Right hindlimb (tissue), 1 donor: ENCODE measurements at places on chromosomes 11 and 22.
A peak's percentile ranks its signal among the peaks of the same experiment; 100 is the strongest.

DNA sequence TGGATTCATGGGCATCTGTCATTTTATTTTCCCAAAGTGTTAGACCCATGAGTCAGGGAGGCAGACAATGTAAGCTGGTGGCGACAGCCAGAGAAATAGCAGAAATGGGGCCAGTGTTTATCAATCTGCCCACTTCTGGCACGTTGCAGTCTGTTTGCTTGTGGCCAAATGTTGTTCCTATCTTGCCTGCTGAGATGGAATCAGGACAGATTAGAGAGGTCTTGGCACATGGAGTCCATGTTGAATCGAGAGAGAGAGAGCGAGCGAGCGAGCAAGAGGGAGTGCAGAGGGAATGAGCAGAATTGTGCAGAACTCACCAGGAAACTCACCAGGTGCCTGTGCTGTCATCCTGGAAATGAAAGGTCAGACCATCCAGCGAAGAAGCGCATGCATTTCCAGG is 21.9 kb upstream of the PARVG start:
- DNase-seq, result no peak

GRCh38 chr11:124748100-124748418 is 4.0 kb downstream of the VSIG2 start:
- DNase-seq, result no peak

- no peak for DNase-seq
Measured at GRCh38 chr22:49216579-49216978, 611.1 kb downstream of the BRD1 start.

DNA sequence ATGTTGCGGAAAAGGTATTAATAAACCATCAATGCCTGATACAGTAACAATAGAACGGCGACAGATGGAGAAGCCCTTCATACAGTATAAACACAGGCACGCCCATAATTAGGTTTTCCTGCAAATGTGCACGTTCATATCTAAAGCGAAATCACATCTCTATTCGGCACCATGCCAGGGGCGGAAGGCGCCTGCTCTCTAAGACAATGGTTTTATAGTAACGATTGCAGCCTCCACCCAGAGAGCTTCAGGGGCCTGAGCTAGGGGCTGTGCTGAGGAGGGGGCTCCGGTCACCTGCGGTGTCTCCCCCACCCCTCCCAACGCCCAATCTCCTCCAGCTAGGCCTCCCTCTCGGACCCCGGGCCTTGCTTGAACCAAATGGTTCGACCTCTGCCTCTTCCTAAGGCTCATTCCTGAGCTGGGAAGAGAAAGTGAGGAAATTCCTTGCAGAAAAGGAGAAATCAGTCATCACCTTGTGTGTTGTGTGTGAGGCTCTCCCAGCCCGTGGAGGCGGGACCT is 9.6 kb downstream of the KRTAP5-5 start:
- DNase-seq, result no peak

GRCh38 chr22:32587449-32587848 is 112.8 kb downstream of the FBXO7 start:
- no peak for DNase-seq

- no peak for DNase-seq
Measured at GRCh38 chr11:97637701-97638100, 1247.9 kb downstream of the JRKL start.

- DNase-seq, result no peak
Measured at GRCh38 chr22:50425179-50425916, 49.5 kb downstream of the SBF1 start.

GRCh38 chr11:134537941-134538340 is 125.9 kb upstream of the B3GAT1 start:
- peak; percentile 14 for DNase-seq

GRCh38 chr22:32879550-32879949 is 78.0 kb downstream of the TIMP3 start:
- no peak for DNase-seq

GRCh38 chr22:45009606-45010531 is at the start of gene PHF21B:
PHF21B (minus strand) TSS chr22:45010005; CDS start chr22:45009549, 456 bp downstream.
- DNase-seq, result peak; percentile 77

- DNase-seq, result no peak
Measured at GRCh38 chr11:61413496-61413895, 16.3 kb downstream of the CPSF7 start.

- no peak for DNase-seq
Measured at GRCh38 chr11:23123753-23124152, 263.5 kb upstream of the CCDC179 start.

GRCh38 chr22:23695571-23696325 is 4.9 kb downstream of the RGL4 start:
- no peak for DNase-seq

GRCh38 chr11:124543145-124543544 is 309 bp downstream of the OR8B12 start:
- DNase-seq, result no peak

- DNase-seq, result peak; percentile 86
Measured at GRCh38 chr11:108115500-108116140, 5.7 kb upstream of the ACAT1 start.

DNA sequence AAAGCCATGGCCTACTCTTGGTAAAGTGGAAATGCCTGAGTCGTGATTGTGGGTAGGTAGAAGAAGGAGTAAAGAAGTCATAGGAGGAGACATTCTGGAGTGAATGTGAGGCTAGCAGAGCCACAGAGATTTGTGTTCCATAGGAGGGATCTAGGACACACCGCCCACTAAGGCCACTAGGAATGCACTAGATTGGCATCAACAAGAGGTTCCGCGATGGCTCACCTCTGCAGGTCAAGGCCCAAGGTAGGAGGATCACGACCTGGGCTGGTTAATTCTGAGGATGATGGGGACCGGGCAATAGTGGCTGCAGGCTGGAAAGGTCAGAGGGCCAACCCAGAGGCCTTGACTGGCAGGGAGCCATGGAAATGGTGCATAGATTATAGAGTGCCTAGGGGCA is 48.8 kb upstream of the OPCML start:
- DNase-seq, result no peak

DNA sequence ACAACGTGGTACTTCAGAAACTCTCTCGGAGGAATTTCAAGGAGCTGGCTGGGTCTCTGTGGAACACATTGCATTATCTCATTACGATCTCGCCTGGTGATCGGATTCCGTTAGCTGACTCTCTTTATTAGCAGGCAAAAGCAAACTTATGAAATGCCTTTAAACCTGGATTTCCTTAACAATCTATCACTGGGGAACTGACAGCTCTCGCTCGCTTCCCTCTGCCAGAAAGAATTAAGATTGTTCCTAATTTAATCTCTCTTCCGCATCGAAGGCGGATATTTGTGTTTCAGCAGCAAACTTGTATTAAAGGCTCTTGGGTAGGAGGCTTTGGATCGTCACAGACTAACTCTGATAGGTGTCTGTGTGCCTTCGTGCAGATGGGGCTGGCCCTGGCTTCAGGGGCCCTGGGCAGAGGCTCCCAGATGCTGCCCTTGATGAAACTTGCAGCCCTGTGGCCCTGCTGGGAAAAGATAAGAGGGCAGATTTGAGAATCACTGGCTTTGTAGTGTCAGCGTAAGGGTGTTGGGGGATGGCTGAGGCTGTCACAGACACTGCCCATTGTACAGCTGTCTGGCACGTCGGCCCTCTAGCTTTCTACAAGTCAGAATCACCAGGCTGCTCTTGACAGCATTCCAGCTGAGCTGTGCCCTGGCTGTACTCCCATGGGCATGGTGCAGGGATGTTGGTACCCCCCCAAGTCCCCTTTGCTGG is 162.2 kb upstream of the NECTIN1 start:
- no peak for DNase-seq

DNA sequence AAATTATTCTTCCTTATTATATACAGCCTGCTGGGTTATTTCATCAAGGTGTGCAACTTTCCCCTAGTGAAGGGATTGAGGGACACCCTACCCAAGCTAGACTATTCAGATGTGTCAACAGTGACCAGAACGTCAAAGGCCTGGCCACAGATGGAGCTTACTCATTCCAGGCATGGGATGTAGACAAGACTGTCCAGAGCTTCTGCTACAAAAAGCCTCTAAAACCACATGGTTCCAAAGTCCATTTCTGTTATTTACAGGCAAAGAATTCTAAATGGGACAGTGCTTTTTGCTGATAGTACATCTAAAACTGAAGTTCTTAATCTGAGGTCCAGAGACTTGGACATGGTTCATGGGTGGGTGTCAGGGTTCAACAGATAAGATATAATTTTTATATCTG is 9.7 kb upstream of the SMCO4 start:
- no peak for DNase-seq

DNA sequence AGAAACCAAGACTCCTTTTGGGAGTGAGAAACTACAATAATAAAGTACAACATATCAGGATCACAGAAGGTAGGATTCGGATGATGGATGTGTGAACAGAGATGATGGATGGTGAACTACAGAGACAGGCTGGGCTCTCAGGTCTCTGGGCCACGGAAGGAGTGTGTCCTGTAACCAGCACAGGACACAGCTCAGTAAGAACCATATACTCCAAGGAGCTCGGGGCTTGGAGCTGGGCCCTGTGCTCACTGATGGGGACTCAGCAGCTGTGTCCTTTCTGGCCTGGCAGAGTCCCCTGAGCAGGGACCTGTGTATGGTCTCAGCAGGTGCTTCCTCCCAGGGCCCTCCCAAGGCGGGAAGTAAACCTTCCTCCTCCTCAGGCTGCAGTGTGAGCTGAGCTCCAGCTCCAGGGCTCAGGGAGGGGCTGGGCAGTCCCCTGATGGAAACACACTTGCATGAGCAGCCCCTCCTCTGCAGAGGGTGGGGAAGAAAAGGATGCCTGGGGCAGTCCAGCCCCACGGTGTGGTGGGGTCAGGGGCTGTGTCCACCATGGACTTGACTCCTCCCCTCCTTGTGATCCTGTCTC is 39.8 kb upstream of the TOP3B start:
- peak; percentile 51 for DNase-seq

DNA sequence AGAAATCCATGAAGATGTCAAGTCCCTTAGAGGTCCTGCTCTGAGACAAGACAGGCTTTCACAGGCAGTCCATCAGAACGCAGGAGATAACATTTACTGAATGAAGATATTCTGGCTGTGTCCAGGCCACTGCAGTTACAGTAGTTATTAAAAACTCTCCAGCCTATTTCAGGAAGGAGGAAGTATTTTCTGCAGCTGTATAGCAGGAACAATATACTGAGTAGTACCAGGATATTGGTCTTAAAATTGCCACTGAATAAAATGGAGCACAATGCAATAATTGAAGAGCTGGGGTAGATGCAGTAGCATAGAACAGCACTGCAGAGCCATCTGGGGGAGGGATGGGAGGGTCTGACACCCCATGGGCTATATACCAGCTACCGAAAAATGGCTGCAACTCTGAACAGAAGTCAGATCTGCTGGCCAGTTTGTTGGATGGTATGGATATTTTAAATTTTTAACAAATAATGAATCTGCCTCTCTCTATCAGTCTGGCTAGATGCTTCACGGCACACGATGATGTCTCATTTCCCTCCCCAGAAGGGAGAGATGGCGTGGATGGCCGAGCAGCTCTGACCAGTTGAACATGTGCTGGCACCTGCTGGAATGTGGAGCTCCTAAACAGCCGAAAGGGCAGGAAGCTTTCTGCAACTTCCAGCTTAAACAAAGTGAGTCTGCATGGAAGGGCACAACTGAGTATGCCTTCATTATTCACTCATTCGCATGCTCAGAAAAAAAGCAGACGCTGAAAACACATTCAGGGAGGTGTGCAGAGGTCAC is 342.1 kb upstream of the SYN3 start:
- no peak for DNase-seq

DNA sequence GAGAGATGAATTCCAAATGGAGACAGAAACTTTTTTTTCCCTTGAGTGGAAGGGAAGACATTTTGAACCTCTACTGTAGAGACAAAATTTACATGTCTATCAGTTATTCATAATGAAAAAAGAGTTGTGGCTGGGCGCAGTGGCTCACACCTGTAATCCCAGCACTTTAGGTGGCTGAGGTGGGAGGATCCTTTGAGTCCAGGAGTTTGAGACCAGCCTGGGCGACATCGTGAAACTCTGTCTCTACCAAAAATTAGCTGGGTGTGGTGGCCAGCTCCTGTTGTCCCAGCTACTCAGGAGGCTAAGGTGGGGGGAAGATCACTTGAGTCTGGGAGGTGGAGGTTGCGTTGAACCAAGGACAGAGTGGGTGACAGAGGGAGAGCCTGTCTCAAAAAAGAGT is 4.1 kb downstream of the EED start:
- no peak for DNase-seq

DNA sequence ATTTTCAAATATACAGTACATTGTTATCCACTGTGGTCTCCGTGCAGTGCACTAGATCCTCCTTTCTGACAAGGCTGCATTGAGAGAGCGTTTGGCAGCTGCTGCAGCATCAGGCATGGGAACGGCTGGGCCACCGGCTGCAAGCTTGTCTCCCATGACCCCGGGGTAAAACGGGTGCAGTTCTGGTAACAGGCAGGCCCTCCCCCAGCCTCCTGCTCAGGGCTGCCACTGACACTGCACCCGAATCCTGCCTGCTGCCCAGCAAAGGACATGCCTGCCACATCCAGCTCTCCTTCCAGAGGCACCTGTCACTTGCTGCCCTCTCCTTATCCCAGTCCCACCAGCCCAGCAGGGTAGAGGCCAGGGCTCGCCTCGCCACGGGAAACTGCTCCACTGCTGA is 124.5 kb upstream of the TMEM45B start:
- no peak for DNase-seq

DNA sequence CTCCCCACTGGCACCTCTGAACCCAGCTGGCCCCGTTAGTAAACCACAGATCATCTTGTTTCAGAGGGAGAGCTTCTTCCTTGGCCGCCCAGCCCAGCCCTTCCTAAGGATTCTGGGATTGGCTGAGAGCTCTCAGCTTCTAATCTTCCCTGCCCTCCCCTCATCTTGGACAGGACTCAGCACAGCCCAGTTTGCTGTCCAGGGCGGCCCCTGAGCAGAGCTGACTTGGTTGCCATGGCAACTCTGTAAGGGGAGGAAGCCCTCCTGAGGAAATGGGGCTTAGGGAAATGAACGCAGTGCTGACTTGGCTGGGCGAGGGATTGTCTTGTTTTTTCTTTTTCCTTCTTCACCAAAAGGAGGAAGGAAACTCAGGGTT is 4.6 kb downstream of the APOL4 start:
- peak; percentile 59 for DNase-seq

GRCh38 chr11:113468726-113469345 is 6.4 kb downstream of the DRD2 start:
- no peak for DNase-seq

- no peak for DNase-seq
Measured at GRCh38 chr11:111001986-111002611, 243.4 kb upstream of the POU2AF2 start.

GRCh38 chr11:13120691-13121090 is 111.6 kb downstream of the RASSF10 start:
- no peak for DNase-seq

GRCh38 chr11:110587972-110588371 is 124.3 kb downstream of the ARHGAP20 start:
- no peak for DNase-seq

DNA sequence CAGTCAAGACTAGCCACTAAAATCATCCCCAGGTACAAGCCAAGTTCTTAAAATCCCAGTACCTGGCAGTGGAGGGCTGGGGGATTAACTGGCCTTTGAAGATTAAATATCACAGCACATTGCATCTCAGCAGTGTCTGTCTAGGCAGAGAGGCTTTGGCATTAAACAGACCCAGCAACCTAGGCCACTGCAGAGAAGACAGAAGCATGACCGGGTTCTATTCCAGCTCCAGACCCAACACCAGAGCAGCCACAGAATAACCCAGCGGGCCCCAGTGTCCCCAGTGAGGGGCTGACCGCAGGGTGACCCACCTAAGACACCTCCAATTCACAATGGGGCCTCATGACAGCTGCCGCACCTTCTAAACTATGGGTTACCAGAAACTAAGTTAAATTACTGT is 88.2 kb downstream of the SHANK2 start:
- no peak for DNase-seq

- no peak for DNase-seq
Measured at GRCh38 chr11:134574425-134574824, 162.4 kb upstream of the B3GAT1 start.
